ENCODE measurements at places on chromosomes 1 and 21.
A peak's percentile ranks its signal among the peaks of the same experiment; 100 is the strongest.

GRCh38 chr1:82844911-82845827 is 1044.4 kb downstream of the ADGRL2 start:
- DNase-seq: peak; percentile 61

DNA sequence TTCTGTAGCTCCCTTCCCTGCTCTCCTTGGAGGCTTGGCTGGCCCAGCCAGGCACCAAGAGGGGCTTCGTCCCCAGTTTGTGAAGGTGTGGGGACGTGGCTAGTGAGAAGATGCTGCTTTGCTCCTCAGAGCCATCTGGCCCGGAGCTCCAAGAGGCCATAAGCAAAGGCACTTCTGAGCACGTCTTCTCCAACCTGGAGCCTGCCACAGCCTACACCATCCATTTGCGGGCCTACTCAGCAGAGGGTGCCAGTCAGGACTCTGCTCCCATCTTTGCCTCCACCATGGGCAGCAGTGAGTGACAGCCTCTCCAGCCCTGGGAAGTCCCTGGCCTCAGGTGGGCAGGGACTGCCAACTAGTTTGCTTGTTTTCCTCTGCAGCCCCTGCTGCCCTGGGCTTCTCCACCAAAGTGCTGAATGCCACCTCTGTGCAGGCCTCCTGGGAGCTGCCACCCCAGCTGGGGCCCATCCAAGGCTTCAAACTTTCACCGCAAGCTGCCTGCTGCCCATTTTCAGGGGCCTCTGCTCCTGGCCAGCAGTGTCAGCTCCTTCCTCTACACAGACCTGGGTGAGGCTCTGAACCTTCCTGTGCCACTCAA is 25.9 kb downstream of the SLC27A3 start:
- no peak for DNase-seq

GRCh38 chr1:109383854-109384253 is 13.9 kb downstream of the SORT1 start:
- DNase-seq: no peak

GRCh38 chr1:225544924-225545323 is 108.0 kb downstream of the ENAH start:
- no peak for DNase-seq

DNA sequence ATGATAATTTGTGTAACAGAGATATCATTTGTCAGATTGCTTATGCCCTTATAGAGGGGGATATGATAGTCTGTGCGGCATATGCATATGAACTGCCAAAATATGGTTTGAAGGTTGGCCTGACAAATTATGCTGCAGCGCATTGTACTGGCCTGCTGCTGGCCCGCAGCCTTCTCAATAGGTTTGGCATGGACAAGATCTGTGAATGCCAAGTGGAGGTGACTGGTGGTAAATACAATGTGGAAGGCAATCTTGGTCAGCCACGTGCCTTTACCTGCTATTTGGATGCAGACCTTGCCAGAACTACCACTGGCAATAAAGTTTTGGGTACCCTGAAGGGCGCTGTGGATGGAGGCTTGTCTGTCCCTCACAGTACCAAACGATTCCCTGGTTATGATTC is 82.4 kb downstream of the ZMYM4 start:
- DNase-seq: no peak

DNA sequence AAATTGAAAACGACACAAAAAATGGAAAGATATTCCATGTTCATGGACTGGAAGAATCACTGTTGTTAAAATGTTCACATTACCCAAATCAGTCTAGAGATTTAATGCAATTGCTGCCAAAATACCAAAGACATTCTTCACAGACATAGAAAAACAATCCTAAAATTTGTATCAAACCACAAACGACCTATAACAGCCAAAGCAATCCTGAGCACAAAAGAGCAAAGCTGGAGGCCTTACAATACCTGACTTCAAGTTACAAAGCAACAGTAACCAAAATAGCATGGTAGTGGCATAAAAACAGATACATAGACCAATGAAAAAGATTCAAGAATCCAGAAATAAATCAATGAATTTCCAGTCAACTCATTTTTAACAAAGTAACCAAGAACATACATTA is 1077.3 kb downstream of the KCNT2 start:
- no peak for DNase-seq

Data from NCI-H82 (cell line).